ENCODE measurements at places on chromosomes 16 and 17. TPM values are rescaled to one million over a fixed set of nuclear protein-coding genes. Genes with fewer than 3 reads are reported as not detected.
A peak's percentile ranks its signal among the peaks of the same experiment; 100 is the strongest.

The OR1F1 gene
- polyA plus RNA-seq, result 0.70 TPM

The STX1B gene
- polyA plus RNA-seq, result not detected

The HSD11B2 gene
- polyA plus RNA-seq, result not detected

The NTN3 gene
- polyA plus RNA-seq, result not detected

The OR2C1 gene
- polyA plus RNA-seq, result 0.20 TPM

The PERCC1 gene
- polyA plus RNA-seq, result not detected

GRCh38 chr17:17044846-17045561 is 2.7 kb downstream of the MPRIP start:
- no peaks in the 10 kb centered on the region for H3K27me3 ChIP-seq
- no peak for DNase-seq
- no peaks in the 10 kb centered on the region for H3K36me3 ChIP-seq
- peaks cover 51% of the 10 kb centered on the region for H3K4me1 ChIP-seq
- peak overlapping the region; percentile 90 for H3K4me3 ChIP-seq
- no peak overlapping the region for H3K27ac ChIP-seq

DNA sequence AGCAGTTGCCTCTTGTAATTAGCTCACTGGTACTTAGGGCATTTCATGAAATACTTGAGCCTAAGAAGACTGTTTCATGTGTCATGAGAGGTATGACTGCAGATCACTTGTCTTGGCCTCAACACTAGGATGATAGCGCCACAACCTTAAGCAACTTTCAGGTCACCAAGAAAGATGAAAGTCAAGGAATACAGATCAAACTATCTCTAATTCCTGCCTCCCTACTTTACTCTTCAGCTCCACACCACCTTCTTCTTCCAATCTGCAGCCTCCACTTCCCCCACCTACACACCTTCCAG is 28.0 kb downstream of the GNA13 start:
- H3K27me3 ChIP-seq, result no peaks in the 10 kb centered on the region
- no peak for DNase-seq
- H3K4me1 ChIP-seq, result peaks cover 67% of the 10 kb centered on the region
- H3K36me3 ChIP-seq, result no peaks in the 10 kb centered on the region
- H3K27ac ChIP-seq, result peak overlapping the region; percentile 73
- peak overlapping the region; percentile 78 for H3K4me3 ChIP-seq

DNA sequence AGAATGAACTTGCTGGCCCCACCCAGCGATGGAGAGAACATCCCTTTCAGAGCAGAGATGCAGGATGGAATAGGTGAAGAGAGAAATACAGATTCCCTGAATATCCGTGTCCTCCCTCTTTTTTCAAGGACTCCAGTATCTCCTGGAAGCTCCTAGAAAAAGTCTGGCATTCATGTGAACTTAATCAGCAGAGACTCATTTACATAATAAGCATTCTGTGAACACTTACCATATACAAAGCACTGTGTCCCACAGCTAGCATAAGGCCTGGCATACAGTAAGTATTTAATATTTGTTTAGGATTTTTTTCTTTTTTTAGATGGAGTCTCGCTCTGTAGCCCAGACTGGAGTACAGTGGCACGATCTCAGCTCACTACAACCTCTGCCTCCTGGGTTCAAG is 208.5 kb upstream of the RPL38 start:
- no peak for DNase-seq
- H3K36me3 ChIP-seq, result no peaks in the 10 kb centered on the region
- no peak overlapping the region for H3K4me3 ChIP-seq

- no peak overlapping the region for H3K4me3 ChIP-seq
- peaks cover under 1% of the 10 kb centered on the region for H3K4me1 ChIP-seq
- no peaks in the 10 kb centered on the region for H3K36me3 ChIP-seq
- H3K27me3 ChIP-seq, result peaks cover 26% of the 10 kb centered on the region
- DNase-seq, result no peak
These were observed 16.5 kb upstream of the ZFHX3 start for GRCh38 chr16:73064212-73064993.

DNA sequence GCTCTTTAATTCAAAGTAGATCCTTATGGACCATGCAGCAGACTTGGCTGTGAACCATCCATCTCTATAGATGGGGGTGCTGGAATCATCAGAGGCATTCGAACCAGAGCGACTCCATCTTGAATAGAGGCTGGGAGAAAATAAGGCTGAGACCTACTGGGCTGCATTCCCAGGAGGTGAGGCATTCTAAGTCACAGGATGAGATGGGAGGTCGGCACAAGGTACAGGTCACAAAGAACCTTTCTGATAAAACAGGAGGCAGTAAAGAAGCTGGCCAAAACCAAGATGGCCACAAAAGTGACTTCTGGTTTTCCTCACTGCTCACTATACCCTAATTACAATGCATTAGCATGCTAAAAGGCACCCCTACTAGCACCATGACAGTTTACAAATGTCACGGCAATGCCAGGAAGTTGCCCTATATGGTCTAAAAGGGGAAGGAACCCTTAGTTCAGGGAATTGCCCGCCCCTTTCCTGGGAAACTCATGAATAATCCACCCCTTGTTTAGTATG is 89.2 kb upstream of the BRD7 start:
- H3K27me3 ChIP-seq, result no peaks in the 10 kb centered on the region
- no peak overlapping the region for H3K4me3 ChIP-seq
- H3K27ac ChIP-seq, result no peak overlapping the region
- no peaks in the 10 kb centered on the region for H3K4me1 ChIP-seq

GRCh38 chr17:10613775-10614513 is 43.2 kb downstream of the MYH3 start:
- no peak for DNase-seq
- no peak overlapping the region for H3K27ac ChIP-seq
- H3K4me1 ChIP-seq, result no peaks in the 10 kb centered on the region
- no peaks in the 10 kb centered on the region for H3K27me3 ChIP-seq
- H3K4me3 ChIP-seq, result no peak overlapping the region

GRCh38 chr17:17790637-17791464 is 45.9 kb downstream of the SREBF1 start:
- no peaks in the 10 kb centered on the region for H3K36me3 ChIP-seq
- no peak for DNase-seq
- no peaks in the 10 kb centered on the region for H3K27me3 ChIP-seq
- peaks cover 20% of the 10 kb centered on the region for H3K4me1 ChIP-seq
- H3K4me3 ChIP-seq, result no peak overlapping the region
- H3K27ac ChIP-seq, result no peak overlapping the region

- DNase-seq, result no peak
- no peak overlapping the region for H3K27ac ChIP-seq
- H3K27me3 ChIP-seq, result peaks cover 2% of the 10 kb centered on the region
- H3K4me1 ChIP-seq, result no peaks in the 10 kb centered on the region
These were observed 166.2 kb upstream of the ASIC2 start for GRCh38 chr17:33459078-33459940.

DNA sequence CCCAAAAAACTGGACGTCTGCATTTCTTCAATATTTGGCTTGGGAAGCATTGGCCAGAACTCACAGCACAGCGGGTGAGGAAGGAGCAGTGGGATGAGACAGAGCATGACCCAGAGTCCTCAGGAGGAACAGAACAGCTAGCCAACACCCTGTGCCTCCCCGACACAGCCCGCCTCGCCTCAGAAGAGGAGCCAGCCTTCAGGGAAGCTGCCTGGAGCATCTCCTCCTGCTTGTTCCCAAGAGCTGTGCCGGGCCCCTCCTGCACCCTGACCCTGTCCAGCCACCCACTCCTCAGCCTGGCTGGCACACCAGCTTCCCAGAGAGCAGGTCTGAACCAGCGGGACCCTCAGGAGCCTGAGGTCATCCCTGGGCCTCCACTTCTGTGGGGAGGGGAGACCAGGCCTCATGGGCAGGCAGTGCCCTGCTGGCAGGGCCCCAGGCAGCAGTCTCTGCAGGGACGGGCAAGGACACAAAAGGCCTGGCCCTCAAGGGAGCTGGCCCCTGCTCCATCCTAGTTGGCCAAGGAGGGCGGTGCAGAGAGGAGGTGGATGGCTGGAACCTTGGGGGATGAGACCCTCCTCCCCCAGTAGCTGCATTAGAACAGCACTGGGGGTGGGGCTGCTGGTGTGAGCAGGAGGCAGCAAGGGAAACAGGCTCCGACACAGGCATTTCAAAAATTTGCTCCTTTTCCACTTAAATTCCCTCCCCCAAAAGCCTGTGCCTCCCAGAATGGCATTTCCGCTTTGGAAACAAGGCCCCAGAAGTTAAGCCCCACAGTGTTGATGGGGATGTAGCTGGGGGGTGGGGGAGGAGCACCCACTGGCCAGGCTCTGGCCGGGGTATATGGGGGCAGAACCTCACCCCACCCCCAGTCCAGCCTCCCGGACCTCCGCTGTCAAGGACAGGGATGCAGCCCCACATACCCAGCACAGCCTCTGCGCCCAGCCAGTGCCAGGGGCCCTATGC is 1.8 kb upstream of the BCAR1 start:
- DNase-seq, result no peak
- H3K4me3 ChIP-seq, result no peak overlapping the region
- H3K27ac ChIP-seq, result no peak overlapping the region
- H3K27me3 ChIP-seq, result no peaks in the 10 kb centered on the region
- no peaks in the 10 kb centered on the region for H3K36me3 ChIP-seq

- H3K4me1 ChIP-seq, result no peaks in the 10 kb centered on the region
- H3K36me3 ChIP-seq, result no peaks in the 10 kb centered on the region
- no peaks in the 10 kb centered on the region for H3K27me3 ChIP-seq
- DNase-seq, result no peak
- H3K27ac ChIP-seq, result no peak overlapping the region
These were observed 542.0 kb downstream of the WWOX start for GRCh38 chr16:78641433-78641832.

GRCh38 chr16:57944970-57945739 is 25.8 kb downstream of the CNGB1 start:
- H3K36me3 ChIP-seq, result no peaks in the 10 kb centered on the region
- H3K27me3 ChIP-seq, result no peaks in the 10 kb centered on the region
- no peak for DNase-seq
- H3K27ac ChIP-seq, result no peak overlapping the region

GRCh38 chr16:72404299-72404698 is 232.3 kb upstream of the PMFBP1 start:
- no peak overlapping the region for H3K27ac ChIP-seq
- DNase-seq, result no peak
- no peaks in the 10 kb centered on the region for H3K27me3 ChIP-seq
- no peaks in the 10 kb centered on the region for H3K4me1 ChIP-seq
- H3K4me3 ChIP-seq, result no peak overlapping the region

All from CD4-positive, CD25-positive, alpha-beta regulatory T cell (primary cell).